ENCODE measurements at places on chromosomes 2 and 18.

GRCh38 chr2:53474914-53475313 is 292.7 kb upstream of the CHAC2 start:
- DNase-seq, result no peak

DNA sequence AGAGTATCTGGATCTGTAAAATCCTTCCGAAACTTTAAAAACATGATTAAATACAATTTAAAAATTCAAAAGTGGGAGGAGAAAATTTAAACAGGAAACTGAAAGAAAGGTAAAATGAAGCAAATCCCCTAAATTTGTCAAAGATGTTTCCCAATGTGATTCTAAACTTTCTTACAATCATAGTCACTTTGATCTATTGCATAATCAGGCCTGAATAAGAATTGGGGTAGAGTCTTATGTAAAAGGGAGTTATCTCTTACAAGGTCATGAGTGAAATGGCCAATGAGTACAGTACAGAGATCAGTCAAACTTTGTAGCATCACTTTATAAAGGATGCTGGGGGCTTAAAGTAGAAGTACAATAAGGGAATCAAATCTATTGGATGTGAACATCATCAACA is 1657.7 kb upstream of the CELF4 start:
- DNase-seq, result no peak

DNA sequence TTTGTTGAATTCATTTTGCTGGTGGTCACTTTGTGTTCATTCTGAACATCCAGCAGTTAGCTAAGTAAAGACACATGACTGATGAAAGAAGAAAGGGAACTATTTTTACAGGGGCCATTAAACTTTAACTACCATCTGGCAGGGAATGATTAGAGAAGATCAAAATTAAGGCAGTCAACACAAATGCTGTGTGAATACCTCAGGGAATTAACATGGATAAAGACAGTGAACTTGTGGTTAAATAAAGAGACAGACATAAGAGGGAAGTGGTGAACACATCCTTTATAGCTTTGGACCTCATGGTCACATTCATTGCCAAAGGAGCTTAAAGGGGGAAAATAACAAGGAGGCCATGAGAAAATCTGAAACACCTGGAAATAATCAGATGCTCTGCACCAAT is 52.6 kb upstream of the ATP5MC3 start:
- DNase-seq, result peak; percentile 34

DNA sequence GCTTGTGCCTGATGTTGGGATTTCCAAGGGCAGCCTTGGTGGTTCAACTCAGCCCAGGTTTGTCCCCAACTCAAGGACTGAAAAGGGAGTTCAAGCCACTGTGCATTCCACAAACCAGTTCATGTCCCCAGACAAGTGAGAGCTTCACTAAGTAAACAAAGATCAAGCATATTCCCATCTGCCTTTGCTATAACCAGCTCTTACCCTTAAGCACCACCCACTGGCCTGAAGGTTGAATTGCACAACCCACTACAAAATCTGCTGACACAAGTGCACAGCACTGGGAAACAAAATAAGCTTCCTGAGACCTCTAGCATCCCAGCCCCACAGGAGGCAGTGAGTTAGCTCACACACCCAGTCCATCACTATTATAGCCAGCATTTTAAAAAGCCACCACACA is 516.7 kb downstream of the NR4A2 start:
- DNase-seq, result no peak

GRCh38 chr2:27054721-27055120 is 3.3 kb downstream of the AGBL5 start:
- no peak for DNase-seq
